ENCODE measurements at places on chromosomes 2 and 18. TPM values are rescaled to one million over a fixed set of nuclear protein-coding genes. Genes with fewer than 3 reads are reported as not detected.

MRO gene
- total RNA-seq, result 0.55 TPM

- H3K27ac ChIP-seq, result no peak overlapping the region
- peaks cover 51% of the 10 kb centered on the region for H3K36me3 ChIP-seq
- no peak for DNase-seq
- no peaks in the 10 kb centered on the region for H3K27me3 ChIP-seq
- H3K4me1 ChIP-seq, result peaks cover 24% of the 10 kb centered on the region
- H3K4me3 ChIP-seq, result no peak overlapping the region
Observed at GRCh38 chr2:112664689-112665088, 18.9 kb downstream of the SLC20A1 start.

DNA sequence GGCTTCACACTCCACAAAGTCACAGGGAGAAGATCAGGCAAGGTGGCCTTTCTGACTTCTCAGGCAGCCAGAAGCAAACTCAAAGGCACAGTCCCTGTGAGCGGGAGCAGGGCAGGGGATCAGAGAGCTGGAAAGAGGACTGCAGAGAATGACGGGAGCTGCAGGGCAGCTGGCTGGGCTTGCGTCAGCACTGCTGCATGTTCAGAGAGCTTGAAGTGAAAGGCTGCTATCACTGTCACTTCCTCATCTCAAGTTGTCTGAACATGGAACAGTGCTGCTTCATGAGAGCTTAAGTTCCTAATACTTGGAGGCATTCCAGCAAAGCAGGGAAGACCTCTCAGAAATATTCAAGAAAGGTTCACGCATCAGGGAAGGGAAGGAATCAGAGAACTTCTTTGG, 20.4 kb downstream of the TGFBRAP1 start:
- DNase-seq, result no peak
- no peak overlapping the region for H3K4me3 ChIP-seq
- H3K27me3 ChIP-seq, result no peaks in the 10 kb centered on the region
- no peak overlapping the region for H3K27ac ChIP-seq
- H3K4me1 ChIP-seq, result peaks cover 4% of the 10 kb centered on the region

GRCh38 chr2:133344849-133345248, 223.4 kb downstream of the NCKAP5 start:
- H3K36me3 ChIP-seq, result no peaks in the 10 kb centered on the region
- no peaks in the 10 kb centered on the region for H3K4me1 ChIP-seq
- H3K27ac ChIP-seq, result no peak overlapping the region
- no peak for DNase-seq

DNA sequence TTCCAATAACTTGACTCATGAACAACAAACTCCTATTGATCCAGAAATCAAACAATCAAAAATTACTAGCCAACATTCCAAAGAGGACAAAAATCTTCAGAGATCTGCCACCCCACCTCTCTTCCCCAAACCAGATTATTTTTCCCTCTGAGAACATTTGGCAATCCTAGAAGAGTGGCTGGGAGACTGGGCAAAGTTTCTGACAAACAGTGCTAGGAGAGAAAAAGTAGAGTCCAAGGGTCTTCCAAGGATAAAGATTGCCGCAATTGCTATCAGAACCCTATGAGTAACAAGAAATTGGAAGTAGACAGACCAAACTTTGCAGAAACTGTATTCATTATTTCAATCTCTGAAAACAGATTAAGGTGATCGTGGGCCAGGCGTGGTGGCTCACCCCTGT, 22.4 kb downstream of the REV1 start:
- DNase-seq, result no peak
- H3K4me1 ChIP-seq, result peaks cover 10% of the 10 kb centered on the region
- H3K27me3 ChIP-seq, result no peaks in the 10 kb centered on the region
- H3K36me3 ChIP-seq, result peaks cover 8% of the 10 kb centered on the region
- no peak overlapping the region for H3K27ac ChIP-seq

All from PC-3 (cell line).